ENCODE measurements at places on chromosomes 1 and 21. TPM values are rescaled to one million over a fixed set of nuclear protein-coding genes. Genes with fewer than 3 reads are reported as not detected.

S1PR1 gene
- 14.9 TPM for total RNA-seq

VSIG8 gene
- total RNA-seq = not detected

LCE2C gene
- not detected for total RNA-seq

CBS gene
- 4.5 TPM for total RNA-seq

PARS2 gene
- total RNA-seq = 6.4 TPM

DNA sequence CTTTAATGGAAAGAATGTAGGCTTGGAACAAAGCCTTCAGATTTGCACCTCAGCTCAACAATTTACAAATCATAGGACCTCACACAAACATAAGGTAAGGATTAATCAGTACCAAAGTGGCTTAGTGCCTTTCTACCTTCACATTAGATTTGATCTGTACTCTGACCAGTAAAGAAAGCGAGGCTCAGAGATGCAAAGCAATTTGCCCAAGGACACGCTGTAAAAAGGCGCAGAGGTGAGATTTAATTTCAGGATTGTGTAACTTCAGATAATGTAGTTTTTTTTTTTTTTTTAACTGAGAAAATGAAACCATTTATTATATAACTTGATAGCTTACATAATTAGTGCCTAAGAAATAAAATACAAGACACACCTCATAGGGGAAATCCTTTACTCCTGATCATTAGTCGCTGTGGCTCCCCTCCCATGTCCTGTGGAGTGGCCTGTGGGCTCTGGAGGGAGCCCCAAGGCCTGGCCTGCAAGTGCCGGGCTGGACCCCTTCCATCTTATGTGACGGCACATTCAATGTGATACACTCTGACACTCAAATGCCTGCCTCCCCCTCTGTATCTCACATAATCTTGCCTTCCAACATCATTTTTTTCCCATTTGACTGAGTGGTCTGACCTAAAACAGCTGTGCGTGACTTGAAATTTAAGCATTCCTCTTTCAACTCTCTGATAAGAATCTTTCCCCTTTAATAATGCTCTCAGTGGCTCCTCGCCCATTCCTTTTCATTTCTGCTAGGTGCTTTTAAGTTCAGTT, 426.5 kb upstream of the DAB1 start:
- DNase-seq = no peak

GRCh38 chr1:49213301-49213700, 436.6 kb upstream of the BEND5 start:
- DNase-seq = no peak

DNA sequence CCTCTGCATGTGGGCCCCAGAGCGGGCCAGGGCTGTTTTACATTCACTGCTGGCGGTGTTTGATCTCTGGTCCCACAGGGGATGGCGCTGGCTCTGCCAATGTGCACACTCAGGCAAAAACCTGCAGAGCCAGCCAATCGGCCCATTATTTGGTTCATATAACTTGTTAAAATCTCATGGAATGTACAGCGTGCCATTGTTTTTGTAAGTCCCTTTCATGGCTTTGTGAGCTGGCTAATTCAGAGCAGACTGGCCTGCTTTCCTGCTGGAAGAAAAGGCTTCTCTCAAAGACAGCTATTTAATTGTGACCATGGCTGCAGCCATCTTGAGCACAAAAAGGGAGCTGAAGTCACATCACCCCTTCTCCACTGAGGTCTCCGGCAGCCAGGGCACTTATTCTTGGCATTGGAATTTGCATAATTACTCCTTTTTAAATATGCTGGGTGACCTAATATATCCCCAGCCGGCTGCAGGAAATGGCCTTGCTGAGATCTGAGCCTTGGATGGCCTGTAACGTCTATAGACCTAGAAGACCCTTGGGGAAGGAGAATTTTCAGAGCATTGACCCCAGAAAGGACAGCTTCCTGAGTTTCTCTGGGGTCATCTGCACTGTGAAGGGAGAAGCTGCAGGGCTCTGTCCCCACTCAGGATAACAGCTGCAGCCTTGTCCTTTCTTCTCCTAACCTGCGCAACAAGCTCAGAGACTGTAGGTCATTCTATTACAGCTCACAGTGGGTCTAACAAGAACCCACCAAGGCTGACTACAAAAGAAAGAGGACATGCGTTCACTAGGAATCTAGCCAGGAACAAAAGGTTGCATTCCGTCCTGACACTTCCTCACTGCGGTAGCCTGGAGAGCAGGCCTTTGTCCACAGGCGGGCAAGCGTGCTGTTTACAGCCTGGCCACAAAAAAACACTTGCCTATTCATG, 45.8 kb downstream of the BCAR3 start:
- no peak for DNase-seq

GRCh38 chr1:201105688-201106087, 6.5 kb downstream of the CACNA1S start:
- DNase-seq = no peak

DNA sequence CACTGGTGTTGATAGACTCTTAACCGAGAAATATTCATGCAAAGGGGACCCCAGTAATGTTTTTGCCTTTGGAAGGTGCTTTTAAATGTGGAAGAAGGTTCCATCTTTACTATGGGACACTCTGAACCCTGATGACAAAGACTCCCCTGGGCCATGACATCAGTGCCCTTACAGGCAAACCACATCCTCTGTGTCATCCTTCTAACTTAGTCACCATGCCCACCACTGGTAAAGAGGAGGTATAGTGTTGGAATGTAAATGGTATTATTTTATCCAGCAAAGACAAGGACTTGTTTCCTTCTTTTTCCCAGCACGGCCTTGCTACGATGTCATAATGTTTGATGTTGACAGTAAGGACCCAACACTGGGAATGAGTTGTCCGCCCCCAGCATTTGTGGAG, 12.6 kb downstream of the METTL13 start:
- no peak for DNase-seq

DNA sequence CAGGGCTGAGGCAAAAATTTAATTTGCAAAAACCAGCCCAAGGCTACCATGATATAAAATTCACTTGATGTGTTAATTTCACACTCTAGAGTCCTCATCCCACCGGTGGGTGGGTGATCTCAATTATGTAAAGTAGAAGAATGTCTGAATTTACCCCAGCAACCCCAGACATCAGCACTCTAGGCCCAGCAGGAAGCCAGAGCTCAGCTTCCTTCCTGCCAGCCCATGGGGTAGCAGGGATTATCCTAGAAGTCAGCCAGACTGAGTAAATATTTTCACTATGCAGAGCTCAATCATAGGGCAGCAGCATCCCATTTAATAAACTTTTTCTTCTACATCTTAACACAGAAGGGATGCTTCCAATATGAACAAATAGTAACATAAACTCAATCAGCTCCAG, 71.0 kb downstream of the SIPA1L2 start:
- DNase-seq = no peak

All from mucosa of descending colon (tissue), 3 donors.